ENCODE measurements at places on chromosomes 7 and 10. TPM values are rescaled to one million over a fixed set of nuclear protein-coding genes. Genes with fewer than 3 reads are reported as not detected.

DNA sequence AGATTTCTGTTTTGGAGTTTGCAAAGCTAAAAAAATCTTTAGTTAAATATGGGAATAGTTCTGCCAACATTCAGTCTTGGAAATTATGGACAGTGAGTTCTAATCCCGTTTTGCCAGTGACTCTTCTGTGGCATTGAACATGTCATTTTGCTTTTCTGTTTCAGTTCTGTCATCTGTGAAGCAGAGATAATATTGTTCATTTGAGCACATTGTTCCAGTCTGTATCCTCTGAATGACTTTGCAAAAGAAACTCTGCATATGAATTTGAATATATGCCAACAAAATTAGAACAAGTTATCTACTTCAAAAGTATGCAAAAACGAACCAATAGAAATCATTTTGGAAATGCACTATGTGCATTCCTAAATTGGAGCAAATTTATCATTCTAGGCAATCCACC lies 746.0 kb upstream of the POT1 start:
- no peak for DNase-seq

- no peak for DNase-seq
Measured at GRCh38 chr10:72322280-72323058, 32.2 kb downstream of the DNAJB12 start.

DNA sequence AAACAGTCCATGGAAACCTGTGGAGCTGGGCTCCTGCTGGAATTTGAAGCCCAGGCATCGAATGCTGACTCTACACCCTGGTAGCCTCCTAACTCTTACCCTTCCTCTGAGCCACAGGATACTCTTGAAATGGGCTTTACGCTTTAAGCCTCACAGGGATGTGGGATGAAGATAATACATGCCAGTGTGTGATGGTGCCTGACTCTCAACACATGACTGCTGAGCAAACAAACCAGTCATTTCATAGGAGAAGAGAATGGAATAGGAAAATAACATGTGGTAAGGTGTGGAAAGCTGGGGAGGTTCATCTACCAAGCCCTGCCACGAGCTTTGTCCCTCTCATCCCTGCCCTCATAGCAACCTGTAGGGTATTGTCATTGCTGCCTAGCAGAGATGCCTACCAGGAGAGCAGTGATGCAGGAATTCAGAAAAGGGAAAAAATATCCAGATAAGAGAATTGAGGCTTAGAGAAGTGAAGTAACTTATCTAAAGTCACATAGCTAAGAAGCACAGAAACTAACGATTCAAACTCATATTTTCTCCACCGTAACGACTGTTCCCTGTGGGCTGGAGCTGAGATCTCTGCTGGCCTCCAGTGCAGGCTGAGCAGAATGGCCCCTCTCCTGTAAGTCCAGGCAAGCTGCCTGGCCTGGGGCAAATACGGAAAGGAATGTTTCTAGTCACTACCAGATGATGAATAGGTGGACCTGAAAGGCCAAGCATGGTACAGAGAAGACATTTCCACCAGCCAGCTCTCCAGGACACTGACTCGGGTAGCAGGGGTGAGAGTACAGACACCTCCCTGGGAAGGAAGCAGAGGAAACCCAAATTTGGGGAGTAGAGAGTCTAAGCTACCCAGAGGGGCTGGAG lies 90.2 kb upstream of the DUSP5 start:
- DNase-seq: no peak

HABP2 gene
- total RNA-seq: not detected

GRCh38 chr7:123787220-123788007 lies 38.6 kb upstream of the WASL start:
- no peak for DNase-seq

ABCB1 gene
- total RNA-seq: 1.8 TPM

DNA sequence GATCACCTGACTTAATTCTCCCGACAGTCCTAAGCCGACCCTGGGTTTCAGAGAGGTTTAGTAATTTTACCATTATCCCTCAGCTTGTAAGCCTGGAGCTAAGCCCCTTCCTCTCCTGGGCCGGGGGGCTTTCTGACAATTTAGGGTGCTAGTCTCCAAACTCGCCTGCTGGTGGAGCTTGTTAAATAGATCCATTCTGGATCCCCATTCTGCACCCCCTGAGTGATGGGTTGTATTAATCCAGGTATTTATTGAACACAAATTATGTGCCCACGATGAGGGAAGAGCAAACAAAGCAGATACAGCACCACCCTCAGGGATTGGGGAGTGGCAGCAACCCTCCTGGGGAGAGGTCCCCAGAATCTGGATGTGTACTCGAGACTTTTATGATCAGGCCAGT lies 1.3 kb upstream of the SLC29A3 start:
- no peak for DNase-seq

LIPN gene
- total RNA-seq: not detected

FAM237B gene
- not detected for total RNA-seq
